ENCODE measurements at places on chromosomes 2 and 18. TPM values are rescaled to one million over a fixed set of nuclear protein-coding genes. Genes with fewer than 3 reads are reported as not detected.

GRCh38 chr2:232008907-232009638 is 47.6 kb downstream of the DIS3L2 start:
- DNase-seq, result no peak
- H3K27ac ChIP-seq, result no peak overlapping the region
- no peaks in the 10 kb centered on the region for H3K27me3 ChIP-seq
- no peak overlapping the region for H3K4me3 ChIP-seq

The TXNDC2 gene
- total RNA-seq, result 0.18 TPM

The PPP1CB gene
- 200 TPM for total RNA-seq

The STARD6 gene
- not detected for total RNA-seq

DNA sequence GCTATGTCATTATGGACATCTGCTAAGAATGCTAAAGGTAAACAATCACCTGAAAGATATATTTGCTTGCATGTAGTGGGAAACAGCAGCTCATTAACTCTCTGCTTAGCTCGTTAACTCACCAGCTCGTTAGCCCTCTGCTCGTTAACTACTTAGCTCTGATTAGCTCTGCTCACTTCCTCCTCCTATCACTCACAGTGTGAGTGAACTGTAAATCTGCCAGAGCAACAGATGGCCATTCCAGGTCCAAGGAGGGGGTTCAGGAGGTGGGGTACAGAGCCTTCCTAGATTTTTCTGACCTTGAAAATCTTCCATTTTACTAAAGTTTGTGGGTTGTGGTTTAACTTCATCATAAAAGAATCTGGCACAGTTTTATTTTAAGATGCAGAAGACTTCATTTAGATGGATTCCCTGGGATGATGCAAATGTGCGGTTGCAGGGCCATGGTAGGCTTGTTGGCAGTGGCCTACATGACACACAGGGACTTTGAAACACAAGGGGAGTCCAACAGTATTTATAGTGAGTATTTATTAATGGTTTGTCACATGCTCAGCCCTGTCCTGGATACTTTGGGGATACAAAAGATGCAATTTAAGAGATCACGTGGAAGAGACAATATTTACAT is 1633.7 kb upstream of the CELF4 start:
- no peak overlapping the region for H3K27ac ChIP-seq
- no peaks in the 10 kb centered on the region for H3K27me3 ChIP-seq
- no peak for DNase-seq
- no peak overlapping the region for H3K4me3 ChIP-seq
- no peaks in the 10 kb centered on the region for H3K36me3 ChIP-seq

The NTSR2 gene
- total RNA-seq, result not detected

DNA sequence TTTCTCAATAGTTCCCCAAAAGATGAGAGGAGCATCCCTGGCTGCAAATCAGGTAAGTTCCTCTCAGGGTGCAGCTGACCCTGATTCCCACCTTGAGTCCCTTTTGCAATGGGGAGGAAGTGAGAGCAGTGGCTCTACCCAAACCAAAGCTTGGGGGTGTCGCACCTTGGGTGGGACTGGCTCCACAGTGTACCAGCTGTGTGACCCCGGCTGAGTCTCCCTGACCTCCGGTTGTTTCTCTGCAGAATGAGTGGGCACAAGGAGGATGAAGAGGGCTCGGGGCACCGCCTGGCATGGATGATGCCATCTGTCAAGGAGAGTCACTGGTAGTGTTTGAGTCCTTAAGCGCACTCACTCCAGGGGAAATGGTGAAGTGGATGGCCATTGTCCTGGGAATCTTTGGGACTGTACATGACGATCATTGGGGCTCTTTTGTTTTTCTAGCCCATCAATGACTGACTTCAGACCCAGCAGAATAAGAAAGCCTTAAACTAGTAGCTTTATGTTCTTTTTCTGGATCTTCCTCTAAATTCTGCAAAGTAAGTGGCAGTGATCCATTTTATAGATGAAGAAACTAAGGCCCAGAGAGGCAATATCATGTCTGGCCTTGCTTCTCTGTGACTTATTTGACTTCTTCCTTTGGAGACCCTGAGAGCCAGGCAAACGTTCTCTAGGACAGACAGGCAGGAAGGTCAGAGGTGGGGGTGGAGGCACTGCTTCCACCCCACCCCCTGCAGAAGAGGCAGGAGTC is 106.3 kb upstream of the ST3GAL5 start:
- no peak overlapping the region for H3K27ac ChIP-seq
- peaks cover 74% of the 10 kb centered on the region for H3K4me1 ChIP-seq
- H3K36me3 ChIP-seq, result no peaks in the 10 kb centered on the region
- no peak overlapping the region for H3K4me3 ChIP-seq
- no peak for DNase-seq
- H3K27me3 ChIP-seq, result no peaks in the 10 kb centered on the region

DNA sequence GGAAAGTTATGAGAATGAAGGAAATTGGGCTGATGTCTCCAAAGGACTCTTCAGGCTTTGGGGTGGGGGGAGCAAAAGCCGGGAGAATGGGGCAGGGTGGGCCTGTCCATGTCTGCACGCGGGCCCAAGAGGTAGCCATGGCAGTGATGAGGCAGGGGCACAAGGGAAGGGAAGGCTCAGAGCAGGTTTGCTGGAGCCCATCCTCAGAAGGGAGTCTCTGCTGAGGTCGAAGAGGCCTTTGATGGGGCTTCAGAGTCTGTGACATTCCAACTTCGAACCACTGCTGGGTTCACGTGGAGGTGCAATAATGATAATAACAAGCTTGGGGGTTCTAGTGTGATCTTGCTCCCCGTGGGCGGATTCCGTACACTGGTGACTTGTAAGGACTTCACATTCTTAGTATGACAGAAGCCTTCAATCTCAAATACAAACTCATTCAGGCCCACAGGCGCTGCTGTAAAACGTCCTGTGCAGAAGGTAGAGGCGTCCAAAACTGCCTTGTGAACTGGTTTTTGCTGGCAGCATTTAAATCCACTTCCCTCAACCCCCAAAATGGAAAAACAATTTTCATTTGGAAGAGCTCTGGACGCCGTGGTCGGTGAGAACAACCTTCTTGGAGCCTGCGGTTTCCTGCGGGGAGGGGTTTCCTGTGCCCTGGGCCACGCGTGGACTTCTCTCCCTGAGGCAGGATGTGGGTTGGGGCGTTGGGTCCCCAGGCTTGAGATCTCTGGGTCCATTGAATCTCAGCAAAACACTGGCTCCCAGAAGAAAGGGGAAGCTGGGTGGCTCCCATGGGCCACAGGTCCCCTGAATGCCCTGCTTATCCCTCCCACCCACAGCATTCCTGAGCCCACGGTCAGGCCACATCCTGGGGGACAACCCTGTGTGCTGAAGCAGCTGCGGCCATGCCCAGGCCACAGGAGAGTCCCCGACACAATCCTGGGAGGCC is 151.0 kb downstream of the TPO start:
- H3K27me3 ChIP-seq, result peaks cover 14% of the 10 kb centered on the region
- no peaks in the 10 kb centered on the region for H3K36me3 ChIP-seq
- H3K4me1 ChIP-seq, result no peaks in the 10 kb centered on the region
- no peak overlapping the region for H3K4me3 ChIP-seq
- H3K27ac ChIP-seq, result no peak overlapping the region

GRCh38 chr2:73020306-73020656 is 51.2 kb downstream of the SFXN5 start:
- no peak overlapping the region for H3K27ac ChIP-seq
- no peaks in the 10 kb centered on the region for H3K27me3 ChIP-seq
- no peak overlapping the region for H3K4me3 ChIP-seq
- no peak for DNase-seq
- peaks cover 13% of the 10 kb centered on the region for H3K4me1 ChIP-seq

GRCh38 chr2:96163768-96164429 is 18.7 kb upstream of the DUSP2 start:
- no peaks in the 10 kb centered on the region for H3K4me1 ChIP-seq
- peaks cover 4% of the 10 kb centered on the region for H3K27me3 ChIP-seq
- no peak for DNase-seq
- H3K4me3 ChIP-seq, result no peak overlapping the region
- no peaks in the 10 kb centered on the region for H3K36me3 ChIP-seq

The CAPN14 gene
- not detected for total RNA-seq

- H3K27me3 ChIP-seq, result no peaks in the 10 kb centered on the region
- no peak overlapping the region for H3K4me3 ChIP-seq
- H3K27ac ChIP-seq, result no peak overlapping the region
- H3K36me3 ChIP-seq, result no peaks in the 10 kb centered on the region
- no peak for DNase-seq
- H3K4me1 ChIP-seq, result no peaks in the 10 kb centered on the region
Observed at GRCh38 chr2:59277671-59278070, 1036.5 kb upstream of the FANCL start.

- no peak overlapping the region for H3K27ac ChIP-seq
- no peaks in the 10 kb centered on the region for H3K4me1 ChIP-seq
- H3K36me3 ChIP-seq, result peaks cover 100% of the 10 kb centered on the region
- no peak overlapping the region for H3K4me3 ChIP-seq
Observed at GRCh38 chr2:96273763-96274162, 7.7 kb downstream of the CIAO1 start.

DNA sequence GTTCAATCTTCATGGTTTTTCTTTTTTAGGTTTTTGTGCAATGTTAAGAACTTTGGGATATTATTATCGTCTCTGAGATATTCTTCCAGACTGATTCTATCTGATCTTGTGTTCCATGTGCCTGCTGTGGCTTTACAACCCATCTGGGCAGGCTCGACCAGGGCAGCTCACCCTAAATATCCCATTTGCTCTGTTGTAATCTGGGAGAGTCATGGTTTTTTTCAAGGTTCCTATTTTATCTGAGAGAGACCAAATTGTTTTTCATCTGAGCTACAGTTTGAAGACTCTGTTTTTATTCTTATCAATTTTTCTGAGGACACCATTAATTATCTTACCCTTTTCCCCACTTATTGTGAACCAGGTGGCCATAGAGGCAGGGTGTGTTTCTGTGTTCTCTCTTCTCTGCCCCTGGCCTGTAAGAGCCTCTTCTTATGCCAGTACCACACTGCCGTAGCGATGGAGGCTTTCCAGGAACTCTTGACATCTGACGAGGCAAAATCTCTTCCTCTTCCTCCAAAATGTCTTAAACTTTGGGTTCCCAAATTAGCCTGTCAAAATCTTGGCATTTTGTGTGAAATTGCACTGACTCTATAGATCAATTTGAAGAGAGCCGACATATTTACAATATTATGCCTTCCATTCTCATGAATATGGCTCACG is 3.1 kb downstream of the SP140L start:
- no peaks in the 10 kb centered on the region for H3K27me3 ChIP-seq
- peaks cover 16% of the 10 kb centered on the region for H3K36me3 ChIP-seq
- no peak for DNase-seq
- H3K4me3 ChIP-seq, result no peak overlapping the region

DNA sequence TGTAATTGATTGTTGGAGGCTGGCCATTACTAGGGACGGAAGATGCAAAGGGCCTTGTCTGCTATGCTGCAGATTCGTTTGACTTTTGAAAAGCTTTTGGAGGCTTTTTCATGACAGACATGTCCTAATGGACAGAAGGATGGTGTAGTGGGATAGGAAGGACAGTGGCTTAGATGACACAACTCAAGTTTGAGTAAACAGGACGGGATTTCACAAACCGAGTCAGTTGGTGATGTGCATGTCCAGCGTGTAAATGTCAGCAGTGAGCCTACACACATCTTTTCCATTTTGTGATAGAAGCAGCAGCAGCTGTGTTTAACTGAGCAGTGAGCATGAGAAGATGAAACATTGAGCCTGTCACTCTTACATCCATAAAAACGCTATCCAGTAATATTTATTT is 76.0 kb downstream of the NCK2 start:
- H3K36me3 ChIP-seq, result peaks cover 21% of the 10 kb centered on the region
- H3K4me3 ChIP-seq, result no peak overlapping the region
- H3K27me3 ChIP-seq, result no peaks in the 10 kb centered on the region
- peaks cover 48% of the 10 kb centered on the region for H3K4me1 ChIP-seq
- no peak for DNase-seq

The MERTK gene
- total RNA-seq, result 6.1 TPM

- H3K27ac ChIP-seq, result no peak overlapping the region
- no peaks in the 10 kb centered on the region for H3K4me1 ChIP-seq
- H3K27me3 ChIP-seq, result no peaks in the 10 kb centered on the region
- H3K4me3 ChIP-seq, result no peak overlapping the region
- no peaks in the 10 kb centered on the region for H3K36me3 ChIP-seq
Observed at GRCh38 chr2:238506371-238507068, 79.8 kb downstream of the ASB1 start.

GRCh38 chr2:11027195-11027594 is 115.5 kb downstream of the KCNF1 start:
- H3K4me1 ChIP-seq, result peaks cover 5% of the 10 kb centered on the region
- no peak overlapping the region for H3K27ac ChIP-seq
- no peaks in the 10 kb centered on the region for H3K36me3 ChIP-seq
- no peaks in the 10 kb centered on the region for H3K27me3 ChIP-seq
- DNase-seq, result peak; percentile 7

DNA sequence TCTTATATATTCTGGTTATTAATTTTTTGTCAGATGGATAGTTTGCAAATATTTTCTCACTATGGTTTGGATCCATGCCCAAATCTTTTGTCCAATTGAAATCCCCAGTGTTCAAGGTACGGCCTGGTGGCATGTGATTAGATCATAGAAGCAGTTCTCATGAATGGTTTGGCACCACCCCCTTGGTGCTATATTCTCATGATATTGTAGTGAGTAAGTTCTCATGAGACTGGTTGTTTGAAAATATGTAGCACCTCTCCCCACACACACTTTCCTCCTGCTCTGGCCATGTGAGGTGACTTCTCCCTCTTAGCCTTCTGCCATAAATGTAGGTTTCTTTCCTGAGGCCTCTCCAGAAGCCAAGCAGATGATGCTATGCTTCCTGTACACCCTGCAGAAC is 107.7 kb upstream of the KYNU start:
- no peaks in the 10 kb centered on the region for H3K36me3 ChIP-seq
- H3K27ac ChIP-seq, result no peak overlapping the region
- no peaks in the 10 kb centered on the region for H3K27me3 ChIP-seq

The FMNL2 gene
- total RNA-seq, result 25.8 TPM

GRCh38 chr2:18614041-18614440 is 24.7 kb upstream of the NT5C1B start:
- no peak overlapping the region for H3K27ac ChIP-seq
- no peaks in the 10 kb centered on the region for H3K4me1 ChIP-seq
- no peaks in the 10 kb centered on the region for H3K36me3 ChIP-seq
- peak; percentile 63 for DNase-seq
- H3K4me3 ChIP-seq, result no peak overlapping the region

DNA sequence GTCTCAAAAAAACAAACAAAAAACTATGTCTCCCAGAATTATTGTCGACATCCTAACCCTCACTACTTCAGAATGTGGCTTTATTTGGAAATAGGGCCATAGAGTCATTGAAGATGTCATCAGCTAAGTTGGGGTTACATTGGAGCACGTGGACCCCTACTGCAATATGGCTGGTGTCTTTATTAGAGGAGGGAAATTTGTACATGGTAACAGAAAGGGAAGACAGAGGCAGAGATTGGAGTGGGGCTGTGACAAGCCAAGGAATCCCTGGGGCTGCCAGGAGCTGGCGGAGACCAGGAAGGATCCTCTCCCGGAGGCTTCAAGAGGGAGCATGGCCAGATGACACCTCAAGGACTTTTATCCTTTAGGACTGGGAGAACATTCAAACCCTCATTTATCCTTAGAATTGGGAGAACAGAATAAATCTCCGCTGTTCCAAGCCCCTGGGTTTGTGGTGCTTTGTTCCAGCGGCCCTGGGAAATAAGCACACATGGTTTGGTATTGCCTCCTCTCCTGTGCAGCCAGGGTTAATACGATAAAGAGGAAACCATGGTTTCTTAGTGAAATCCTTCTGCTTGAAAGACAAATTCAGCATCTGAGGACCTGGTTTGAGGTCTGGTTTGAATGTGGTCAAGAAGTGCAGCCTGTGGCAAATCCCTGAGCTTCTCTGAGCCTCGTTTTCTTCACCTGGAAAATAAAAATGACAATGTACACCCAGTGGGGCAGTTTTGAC is 184.7 kb downstream of the MYCN start:
- no peaks in the 10 kb centered on the region for H3K36me3 ChIP-seq
- peaks cover 15% of the 10 kb centered on the region for H3K4me1 ChIP-seq
- H3K27ac ChIP-seq, result no peak overlapping the region
- H3K27me3 ChIP-seq, result no peaks in the 10 kb centered on the region
- no peak for DNase-seq

The CTDP1 gene
- total RNA-seq, result 7.6 TPM

The DES gene
- total RNA-seq, result 1,078 TPM
